Stimulated activated CD8-positive, alpha-beta memory T cell treated with anti-CD3 and anti-CD28 coated beads, Interleukin-15, amount 100 ng/mL, for 24 hours (primary cell): ENCODE measurements at places on chromosomes 1 and 21.

DNA sequence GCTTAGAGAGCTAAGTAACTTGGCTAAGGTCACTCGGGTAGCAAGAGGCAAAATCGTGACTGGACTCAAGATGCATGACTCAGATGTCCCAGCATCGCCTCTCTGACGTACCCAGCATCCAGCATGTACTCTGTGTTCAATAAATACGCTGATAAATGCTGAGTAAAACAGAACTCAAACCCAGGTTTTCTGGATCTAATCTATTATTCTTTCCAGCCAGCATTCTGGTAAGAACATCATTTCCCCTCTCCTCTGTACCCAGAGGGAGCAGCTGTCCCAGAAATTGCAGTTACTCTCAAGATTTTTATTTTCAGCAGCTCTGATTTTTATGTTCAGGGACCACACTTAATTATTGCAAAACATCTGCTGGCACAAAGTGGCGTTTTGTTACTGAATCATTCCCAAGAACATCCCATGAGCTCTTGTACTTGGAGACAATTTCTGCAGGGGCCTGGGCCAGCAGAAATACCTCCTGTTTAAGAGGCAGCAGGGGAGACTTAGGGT lies 249.0 kb downstream of the PRDM2 start:
- DNase-seq, result no peak

DNA sequence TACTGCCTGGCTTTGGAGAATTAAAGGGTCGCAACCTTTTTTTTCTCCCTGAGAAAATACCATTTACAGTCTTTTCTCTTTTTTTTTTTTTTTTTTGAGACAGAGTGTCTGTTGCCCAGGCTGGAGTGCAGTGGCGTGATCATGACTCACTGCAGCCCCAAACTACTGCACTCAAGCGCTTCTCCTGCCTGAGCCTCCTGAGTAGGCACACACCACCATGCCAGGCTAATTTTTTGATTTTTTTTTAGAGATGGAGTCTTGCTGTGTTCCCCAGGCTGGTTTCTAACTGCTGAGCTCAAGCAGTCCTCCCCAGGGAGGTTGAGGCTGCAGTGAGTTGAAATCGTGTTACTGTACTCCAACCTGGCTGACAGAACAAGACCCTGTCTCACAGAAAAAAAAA lies 24.6 kb downstream of the UBE4B start:
- DNase-seq, result no peak

DNA sequence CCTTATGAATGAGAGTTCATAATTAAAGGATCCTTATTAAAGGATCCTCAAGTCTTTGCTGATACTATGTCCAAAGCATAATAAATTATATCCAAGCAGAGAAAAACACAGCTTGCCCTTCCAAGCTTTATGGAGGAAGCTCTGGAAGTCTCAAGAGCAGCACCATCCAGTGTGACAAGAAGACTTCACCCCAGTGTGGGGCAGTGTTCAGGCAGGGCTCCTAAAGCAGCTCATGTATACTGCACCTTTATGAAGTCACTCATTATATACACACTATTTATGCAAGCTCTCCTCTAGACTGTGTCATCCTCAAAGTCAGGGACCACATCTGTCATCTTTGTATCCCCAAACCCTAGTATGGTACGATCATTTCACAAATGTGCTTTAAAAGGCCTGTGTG lies 11.9 kb upstream of the CCN1 start:
- no peak for DNase-seq

- DNase-seq, result no peak
Observed at GRCh38 chr1:16145662-16146278, 10.1 kb downstream of the EPHA2 start.

DNA sequence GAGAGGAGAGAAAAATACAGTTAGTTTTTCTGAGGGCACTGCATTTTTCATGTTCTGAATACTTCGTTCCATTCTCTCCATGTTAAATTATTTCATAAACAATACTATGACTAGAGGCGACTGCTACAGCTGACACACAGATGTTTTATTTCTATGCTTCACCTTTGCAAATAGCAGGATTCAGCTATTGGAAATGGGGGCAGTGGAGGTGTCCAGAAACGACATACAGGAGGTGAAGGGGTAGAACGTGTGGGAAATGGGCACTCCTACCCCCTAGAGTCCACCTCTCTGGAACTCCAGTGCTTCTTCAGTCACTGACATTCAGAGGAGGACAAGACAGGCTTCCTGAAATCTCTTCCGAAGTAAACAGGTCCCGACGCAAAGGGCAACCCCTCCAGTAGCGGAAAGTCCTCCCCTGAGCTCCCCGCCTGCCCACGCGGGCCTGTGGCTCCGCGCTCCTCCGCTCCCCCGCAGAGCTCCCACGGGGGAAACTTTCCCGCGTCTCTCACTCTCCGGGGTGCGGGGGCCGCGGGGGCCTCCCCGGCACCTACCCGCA lies 480 bp downstream of the DPYD start:
- DNase-seq, result no peak

DNA sequence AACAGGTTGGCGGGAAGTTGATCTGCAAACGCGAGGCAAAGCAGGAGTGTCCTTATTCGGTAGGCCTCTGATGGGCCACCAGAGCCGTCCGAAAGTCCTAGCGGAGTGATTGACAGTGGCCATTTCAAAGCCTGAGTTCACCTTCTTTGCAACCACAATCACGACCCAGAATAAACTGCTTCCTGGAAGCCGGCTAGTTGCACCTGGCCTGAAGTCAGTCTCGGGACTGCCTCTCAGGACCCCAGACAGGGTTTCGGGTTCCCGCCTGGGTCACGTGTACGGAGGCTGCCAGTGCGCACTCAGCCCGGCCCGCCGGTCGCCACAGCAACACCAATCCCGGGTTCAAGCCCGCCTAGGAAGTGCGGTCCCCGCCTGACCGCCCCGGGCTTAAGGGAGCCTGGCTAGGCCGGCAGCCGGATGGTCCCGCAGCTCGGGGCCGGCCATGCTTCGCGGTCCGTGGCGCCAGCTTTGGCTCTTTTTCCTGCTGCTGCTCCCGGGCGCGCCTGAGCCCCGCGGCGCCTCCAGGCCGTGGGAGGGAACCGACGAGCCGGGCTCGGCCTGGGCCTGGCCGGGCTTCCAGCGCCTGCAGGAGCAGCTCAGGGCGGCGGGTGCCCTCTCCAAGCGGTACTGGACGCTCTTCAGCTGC lies at the start of gene TOR3A:
Gene TOR3A (plus strand): TSS at position 384 of the 646 bp plus-strand sequence. CDS start 59 bp downstream, at position 443.
- peak; percentile 52 for DNase-seq

- DNase-seq, result no peak
Observed at GRCh38 chr21:25107708-25108107, 499.6 kb downstream of the MRPL39 start.
